ENCODE measurements at places on chromosomes 13 and 19.

DNA sequence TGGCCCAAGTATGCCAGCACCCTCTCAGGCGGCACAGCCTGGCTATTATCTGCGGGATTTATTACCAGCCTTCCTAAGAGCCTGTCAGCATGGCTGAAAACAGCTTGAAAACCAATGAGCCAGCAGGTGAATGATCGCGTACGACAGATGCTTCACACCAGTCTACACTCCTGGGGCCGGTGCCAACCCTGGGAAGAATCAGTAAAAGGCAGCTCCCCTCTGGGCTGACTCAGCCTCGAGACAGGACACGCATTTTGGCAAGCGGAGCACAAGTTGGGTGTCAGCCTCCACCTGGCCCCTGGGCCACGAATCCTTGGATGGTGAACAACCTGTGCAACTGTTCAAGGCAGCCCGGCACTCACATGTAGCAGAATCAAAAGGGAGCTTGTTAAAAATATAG is 15.6 kb downstream of the EMP3 start:
- DNase-seq: no peak

GRCh38 chr13:85995788-85996418 is 196.7 kb upstream of the SLITRK6 start:
- no peak for DNase-seq

- DNase-seq: no peak
These were observed 4.5 kb upstream of the DUS3L start for GRCh38 chr19:5795382-5795919.

GRCh38 chr19:5112681-5113575 is 144.0 kb downstream of the KDM4B start:
- DNase-seq: no peak

DNA sequence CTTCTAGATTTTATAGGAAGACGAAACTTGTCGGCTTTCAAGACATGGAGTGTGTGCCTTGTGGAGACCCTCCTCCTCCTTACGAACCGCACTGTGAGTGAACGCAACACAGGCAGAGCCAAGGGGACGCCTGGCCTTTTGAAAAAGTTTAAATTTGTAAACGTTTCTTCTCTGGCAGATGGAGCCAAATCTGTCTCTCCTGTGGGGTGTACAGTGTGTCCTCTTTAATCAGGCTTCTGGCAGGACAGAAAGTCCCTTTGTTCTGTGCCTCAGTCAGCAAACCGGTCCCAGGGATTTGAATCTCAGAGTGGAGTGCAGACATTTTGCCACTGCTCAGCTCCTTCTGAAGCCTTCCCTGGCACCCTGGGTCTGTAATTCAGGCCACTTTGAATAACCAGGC is 56.5 kb downstream of the TNFRSF19 start:
- DNase-seq: no peak

GRCh38 chr19:50003810-50004419 is 21.3 kb downstream of the VRK3 start:
- peak; percentile 74 for DNase-seq

DNA sequence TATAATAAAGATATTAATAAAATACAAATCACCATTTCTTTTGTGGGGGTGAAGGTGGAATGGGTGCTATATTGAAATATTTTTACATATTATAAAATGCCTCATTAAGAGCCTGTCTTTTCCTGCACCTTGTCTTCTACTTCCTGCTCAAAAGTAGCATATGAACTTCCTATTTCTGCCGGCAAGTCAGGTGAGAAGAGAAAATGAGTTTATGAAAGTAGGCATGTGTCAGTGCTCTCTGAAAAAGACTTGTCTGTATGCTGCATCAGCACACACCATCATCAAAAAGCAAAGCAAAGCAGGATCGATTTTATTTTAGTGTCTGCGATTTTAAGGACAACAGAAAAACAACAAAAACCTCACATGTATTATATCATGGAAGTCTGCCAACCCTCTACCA is 114.2 kb downstream of the RAP2A start:
- no peak for DNase-seq

DNA sequence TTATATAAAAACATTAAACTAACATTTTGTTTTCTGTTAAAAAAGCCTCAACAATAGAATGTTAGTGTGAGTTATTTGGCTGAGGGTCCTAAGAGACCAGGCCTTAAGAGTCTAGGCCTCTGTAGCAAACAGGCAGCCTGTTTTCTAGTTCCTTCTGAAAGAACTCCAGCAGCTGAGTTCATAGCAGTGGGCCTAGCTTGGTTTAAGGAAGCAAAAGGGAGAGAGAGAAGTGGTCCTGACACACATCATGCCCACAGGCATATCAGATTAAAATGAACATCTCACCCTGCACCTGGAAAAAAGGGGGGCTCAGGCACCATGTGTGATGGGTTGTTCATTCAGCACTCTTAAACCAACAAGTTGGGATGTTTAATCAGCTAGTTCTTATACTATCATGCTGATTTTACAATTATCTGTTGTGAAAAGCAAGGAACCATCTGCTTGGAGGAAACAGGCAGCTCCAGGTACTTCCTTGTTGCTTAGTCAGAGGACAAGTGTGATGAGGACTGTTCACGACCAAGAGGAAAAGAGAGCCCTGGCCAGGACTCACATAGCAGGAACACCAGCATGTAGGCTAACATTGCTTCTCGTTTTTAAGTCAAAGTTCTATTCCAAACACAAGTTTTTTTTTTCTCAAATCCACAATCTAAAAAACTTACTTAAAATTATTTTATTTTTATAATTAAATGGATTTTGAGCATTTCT is 81.3 kb upstream of the FRY start:
- no peak for DNase-seq

- no peak for DNase-seq
These were observed 472.3 kb downstream of the IRS2 start for GRCh38 chr13:109314101-109314500.

DNA sequence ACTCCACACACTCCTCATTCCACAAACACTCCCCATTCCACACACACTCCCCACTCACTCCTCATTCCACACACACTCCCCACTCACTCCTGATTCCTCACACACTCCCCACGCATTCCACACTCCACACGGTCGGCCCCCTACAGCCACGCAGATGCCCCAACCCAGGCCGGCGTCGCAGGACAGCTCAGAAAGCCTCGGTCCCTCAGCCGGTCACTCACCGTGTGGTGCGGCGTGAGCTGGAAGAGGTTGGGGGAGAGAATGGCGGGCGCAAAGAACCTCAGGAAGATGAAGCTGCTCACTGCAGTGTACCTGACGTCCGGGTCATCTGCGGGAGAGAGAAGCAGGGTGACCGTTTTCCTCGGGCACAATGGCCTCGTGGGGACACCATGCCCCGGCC is 39.0 kb upstream of the C13orf46 start:
- no peak for DNase-seq

DNA sequence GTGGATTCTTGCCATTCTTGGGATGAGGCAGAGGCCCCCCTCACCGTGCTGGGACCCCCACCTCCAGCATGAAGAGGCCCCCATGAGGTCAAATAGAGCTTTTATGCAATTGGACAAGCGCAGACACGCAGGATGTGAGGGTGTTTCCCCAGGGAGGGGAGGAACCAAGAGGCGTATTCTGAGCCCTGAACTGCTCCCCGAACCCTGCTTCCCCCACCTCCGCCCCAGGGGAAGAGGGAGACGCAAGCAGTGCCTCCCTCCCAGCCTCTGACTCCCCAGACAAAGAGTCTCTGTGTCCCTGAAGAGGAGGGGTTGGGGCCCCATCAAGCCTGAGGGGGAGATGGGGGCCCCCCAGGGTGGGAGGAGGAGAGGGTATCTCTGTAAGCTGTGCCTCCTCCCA is 1.3 kb upstream of the RDH8 start:
- DNase-seq: no peak

- DNase-seq: no peak
These were observed 643.9 kb downstream of the DIAPH3 start for GRCh38 chr13:59519819-59520218.

GRCh38 chr13:51557875-51558612 is 26.2 kb upstream of the WDFY2 start:
- peak; percentile 42 for DNase-seq

- peak; percentile 66 for DNase-seq
These were observed 232.5 kb downstream of the SLC7A1 start for GRCh38 chr13:29362849-29363604.

- peak; percentile 86 for DNase-seq
These were observed 62.6 kb downstream of the KDM4B start for GRCh38 chr19:5031231-5032100.

GRCh38 chr13:65825039-65825438 is 1405.1 kb downstream of the PCDH9 start:
- no peak for DNase-seq

DNA sequence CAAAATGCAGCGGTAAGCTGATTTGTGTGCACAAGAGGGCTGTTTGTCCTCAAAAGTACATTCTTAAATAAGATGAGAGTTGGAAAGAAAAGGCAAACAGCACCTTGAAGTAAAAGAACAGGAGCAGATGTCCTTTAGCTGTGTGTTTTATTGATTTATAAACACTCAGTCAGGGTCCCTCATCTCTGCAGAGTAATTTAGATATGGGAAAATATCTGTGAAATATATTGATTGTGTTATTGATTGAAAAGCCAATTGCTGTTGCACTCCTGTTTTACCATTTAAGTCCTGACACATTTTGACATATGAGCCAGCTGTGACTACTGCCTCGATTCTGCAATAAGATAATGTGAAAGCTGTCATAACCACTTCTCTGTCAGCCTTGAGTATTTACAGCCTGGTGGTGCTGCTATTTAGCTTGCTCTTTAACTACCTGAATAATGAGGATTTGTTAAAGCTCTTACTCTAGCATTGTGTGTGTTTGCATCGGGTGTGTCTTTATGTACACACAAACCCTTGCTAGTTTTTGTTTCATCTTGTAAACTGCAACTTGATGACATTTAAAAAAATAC is 550.1 kb downstream of the DACH1 start:
- DNase-seq: no peak

DNA sequence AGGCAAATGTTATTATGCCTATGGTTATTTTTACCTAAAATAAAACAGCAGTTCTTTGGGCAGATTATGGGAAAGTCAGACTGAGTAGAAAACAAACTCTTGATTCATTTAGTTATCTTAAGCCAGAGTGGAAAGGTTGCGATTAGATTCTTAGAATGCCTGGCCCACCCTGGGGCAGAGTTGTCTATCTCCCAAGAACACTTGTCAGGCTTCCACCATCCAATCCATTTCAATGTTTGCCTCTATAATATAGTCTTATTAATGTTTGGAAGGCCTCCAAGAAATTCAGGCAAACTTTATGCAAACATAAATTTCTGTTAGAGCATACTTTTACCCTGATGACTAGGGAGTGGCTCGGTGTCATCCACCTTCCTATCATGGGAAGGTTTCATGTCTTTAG is 207.0 kb downstream of the SLITRK6 start:
- no peak for DNase-seq

DNA sequence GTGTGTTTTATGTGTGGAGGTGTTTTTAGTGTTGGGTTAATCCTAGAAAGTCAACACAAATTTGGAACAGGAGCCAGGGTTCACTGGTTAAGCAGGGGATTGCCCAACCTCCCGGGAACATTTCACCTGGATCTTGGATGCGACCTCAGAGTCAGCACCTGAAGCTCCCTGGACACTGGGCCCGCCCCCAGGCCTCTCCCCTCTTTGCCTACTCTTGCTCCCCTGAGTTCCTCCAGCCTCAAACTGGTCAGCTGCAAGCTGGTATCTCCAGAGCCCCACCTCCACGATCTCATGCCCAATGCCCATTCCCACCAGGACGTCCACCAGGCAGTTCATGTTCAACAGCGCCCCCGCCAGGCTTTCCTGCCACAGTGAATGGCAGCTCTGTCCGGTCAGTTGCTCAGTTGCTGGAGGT is 9.7 kb downstream of the HSD17B14 start:
- DNase-seq: no peak

GRCh38 chr13:106172176-106172905 is 363.1 kb downstream of the EFNB2 start:
- no peak for DNase-seq

GRCh38 chr13:77715233-77715891 is 17.9 kb downstream of the SLAIN1 start:
- peak; percentile 15 for DNase-seq

DNA sequence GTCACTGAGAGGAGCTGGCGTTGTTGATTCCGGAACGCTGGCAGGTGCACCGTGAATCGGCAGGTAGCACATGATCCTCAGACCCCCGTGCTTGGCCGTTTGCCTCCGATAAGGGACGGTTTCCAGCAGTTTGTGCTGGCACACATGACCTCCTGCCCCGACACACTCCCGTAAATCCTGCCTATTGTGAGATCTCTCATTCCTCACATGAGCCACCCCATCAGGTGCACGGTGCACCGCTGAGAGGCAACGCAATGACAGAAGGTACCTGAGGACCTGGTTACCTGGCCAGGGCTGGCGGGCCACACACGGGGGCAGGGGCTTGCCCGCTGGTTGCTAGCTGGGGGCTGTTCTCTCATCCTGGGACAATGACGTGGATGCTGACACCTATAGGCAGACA is 2.1 kb upstream of the ADPRHL1 start:
- DNase-seq: no peak

GRCh38 chr19:4057931-4058692 is 8.6 kb downstream of the ZBTB7A start:
- DNase-seq: peak; percentile 47

GRCh38 chr19:37654118-37654517 is 1.1 kb downstream of the ZFP30 start:
- no peak for DNase-seq

GRCh38 chr13:51283371-51283770 is 56.1 kb upstream of the SERPINE3 start:
- DNase-seq: no peak

- DNase-seq: no peak
These were observed 196.7 kb downstream of the FOXO1 start for GRCh38 chr13:40469581-40470310.

DNA sequence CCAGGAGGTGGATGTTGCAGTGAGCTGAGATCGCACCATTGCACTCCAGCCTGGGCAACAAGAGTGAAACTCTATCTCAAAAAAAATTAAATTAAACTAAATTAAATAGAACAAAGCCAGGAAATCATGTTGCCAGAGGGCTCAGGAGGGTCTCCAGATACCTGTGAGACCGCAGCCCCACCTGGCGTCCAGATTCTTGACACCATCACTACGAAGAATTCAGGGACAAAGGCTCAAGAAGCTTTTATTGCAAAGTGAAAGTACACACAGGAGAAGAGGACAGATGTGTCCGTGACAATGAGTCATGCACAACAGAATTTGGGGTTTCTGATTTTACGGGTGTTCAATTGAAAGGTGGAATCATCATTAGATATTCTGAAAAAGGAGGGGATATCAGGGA is 76.6 kb downstream of the STOML3 start:
- DNase-seq: no peak

- no peak for DNase-seq
These were observed 23.1 kb downstream of the CACNA1A start for GRCh38 chr19:13483215-13483614.

- DNase-seq: no peak
These were observed 48.4 kb downstream of the WASF3 start for GRCh38 chr13:26605845-26606244.

- no peak for DNase-seq
These were observed 33.1 kb downstream of the ITM2B start for GRCh38 chr13:48266150-48266549.

GRCh38 chr13:26784704-26785639 is 24.4 kb upstream of the GPR12 start:
- no peak for DNase-seq

- DNase-seq: peak; percentile 5
These were observed 2.3 kb downstream of the ADGRE2 start for GRCh38 chr19:14775869-14776586.

All from activated CD4-positive, alpha-beta T cell treated with anti-CD3 and anti-CD28 coated beads, Interleukin-2, Interleukin-6, amounts not matched to agents 100 ng/mL and 50 ng/mL, durations not matched to agents 16 hours and 8 hours (primary cell).